ENCODE measurements at places on chromosomes 16 and 17. TPM values are rescaled to one million over a fixed set of nuclear protein-coding genes. Genes with fewer than 3 reads are reported as not detected.

DNA sequence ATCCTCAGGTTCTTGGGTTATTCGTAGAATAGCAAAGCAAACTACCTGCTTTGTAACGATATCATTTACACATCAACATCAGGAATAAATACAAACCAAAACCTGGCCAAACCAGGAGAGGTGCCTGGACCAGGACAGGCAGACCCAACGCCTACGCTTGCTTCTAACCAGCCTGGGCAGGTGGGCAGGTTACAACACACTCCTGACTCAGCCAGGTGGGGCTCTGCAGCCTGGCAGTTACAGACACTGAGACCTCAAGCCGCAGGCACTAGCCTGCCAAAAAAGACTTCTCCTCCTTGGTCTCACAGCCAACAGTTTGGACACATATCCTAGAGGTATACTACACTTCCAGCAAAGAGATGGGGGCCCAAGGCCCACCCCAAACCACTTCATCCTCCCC lies 14.0 kb downstream of the ANKRD11 start:
- no peak for DNase-seq

GRCh38 chr17:73521376-73521775 lies 122.9 kb downstream of the SDK2 start:
- DNase-seq, result no peak

- DNase-seq, result no peak
Measured at GRCh38 chr17:81179861-81180260, 13.8 kb upstream of the AATK start.

PPP1R27 gene
- not detected for total RNA-seq

CBFB gene
- 128 TPM for total RNA-seq
